ENCODE measurements at places on chromosomes 7 and 10. TPM values are rescaled to one million over a fixed set of nuclear protein-coding genes. Genes with fewer than 3 reads are reported as not detected.
A peak's percentile ranks its signal among the peaks of the same experiment; 100 is the strongest.

DNA sequence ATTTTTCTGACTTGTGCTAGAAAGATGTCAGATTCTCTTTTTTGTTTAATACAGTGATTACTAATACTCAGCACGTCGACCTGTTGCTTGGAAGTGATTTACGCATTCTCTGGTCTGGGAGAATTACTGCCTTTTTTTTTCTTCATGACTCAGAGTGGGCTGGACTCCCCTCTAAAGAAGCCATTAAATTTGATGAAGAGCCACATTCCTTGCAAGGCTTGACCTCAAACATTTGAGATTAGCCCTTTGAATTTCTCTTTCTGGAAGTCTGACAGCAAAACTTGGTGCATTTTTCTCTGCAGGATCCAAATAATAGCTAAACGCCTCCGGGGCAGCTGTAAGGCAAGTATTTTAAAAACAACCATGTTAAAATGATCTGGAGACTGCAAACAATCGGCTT lies 171.6 kb downstream of the GALNT17 start:
- no peak for DNase-seq

DNA sequence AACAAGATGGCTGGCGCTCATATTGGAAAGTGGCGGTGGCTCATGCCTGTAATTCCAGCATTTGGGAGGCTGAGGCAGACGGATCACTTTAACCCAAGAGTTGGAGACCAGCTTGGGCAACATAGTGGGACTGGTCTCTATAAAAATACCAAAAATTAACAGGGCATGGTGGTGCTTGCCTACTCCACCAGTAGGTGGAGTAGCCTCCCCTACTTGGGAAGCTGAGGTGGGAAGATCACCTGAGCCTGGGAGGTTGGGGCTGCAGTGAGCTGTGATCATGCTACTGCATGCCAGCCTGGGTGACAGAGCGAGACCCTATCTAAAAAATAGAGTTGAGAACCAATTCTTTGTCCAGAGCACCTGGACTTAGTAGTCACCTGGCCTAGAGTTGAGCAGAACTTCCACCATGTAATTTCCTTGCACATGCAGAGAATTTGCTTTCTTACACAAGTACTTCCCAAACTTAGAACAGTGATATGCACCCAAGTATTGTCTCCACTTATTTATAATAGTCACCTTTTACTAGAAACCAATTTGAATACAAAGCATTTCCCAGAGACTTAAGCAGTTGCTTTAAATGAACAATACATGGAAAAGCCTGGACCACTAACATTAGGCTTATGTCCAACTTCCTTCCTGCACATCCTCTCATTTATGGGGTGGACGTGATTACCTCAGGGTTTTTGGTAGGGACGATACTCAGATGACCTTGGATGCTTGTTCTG lies 15.9 kb downstream of the LAMB4 start:
- DNase-seq, result no peak

- no peak for DNase-seq
Measured at GRCh38 chr10:117948493-117948892, 98.2 kb downstream of the RAB11FIP2 start.

GRCh38 chr7:85713171-85713570 lies 526.3 kb upstream of the SEMA3D start:
- no peak for DNase-seq

DNA sequence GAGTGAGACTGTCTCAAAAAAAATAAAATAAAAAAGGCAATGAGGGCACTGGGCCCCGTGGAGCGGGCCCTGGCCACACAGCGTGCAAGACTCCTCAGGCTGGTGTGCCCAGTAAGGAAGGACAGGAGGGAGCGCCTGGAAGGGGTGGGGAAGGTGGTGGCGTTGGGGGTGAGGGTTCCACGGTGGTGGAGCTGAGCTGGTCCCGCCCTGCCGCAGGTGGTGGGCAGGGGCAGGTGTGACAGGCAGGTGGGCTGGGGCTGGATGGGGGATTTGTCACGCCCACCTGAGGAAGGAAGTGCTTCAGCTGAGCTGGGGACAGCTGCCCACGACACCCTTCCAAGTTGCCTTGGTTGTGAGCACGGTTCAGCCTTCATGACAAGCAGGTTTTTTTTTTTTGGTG lies 760 bp upstream of the PRAP1 start:
- no peak for DNase-seq

DNA sequence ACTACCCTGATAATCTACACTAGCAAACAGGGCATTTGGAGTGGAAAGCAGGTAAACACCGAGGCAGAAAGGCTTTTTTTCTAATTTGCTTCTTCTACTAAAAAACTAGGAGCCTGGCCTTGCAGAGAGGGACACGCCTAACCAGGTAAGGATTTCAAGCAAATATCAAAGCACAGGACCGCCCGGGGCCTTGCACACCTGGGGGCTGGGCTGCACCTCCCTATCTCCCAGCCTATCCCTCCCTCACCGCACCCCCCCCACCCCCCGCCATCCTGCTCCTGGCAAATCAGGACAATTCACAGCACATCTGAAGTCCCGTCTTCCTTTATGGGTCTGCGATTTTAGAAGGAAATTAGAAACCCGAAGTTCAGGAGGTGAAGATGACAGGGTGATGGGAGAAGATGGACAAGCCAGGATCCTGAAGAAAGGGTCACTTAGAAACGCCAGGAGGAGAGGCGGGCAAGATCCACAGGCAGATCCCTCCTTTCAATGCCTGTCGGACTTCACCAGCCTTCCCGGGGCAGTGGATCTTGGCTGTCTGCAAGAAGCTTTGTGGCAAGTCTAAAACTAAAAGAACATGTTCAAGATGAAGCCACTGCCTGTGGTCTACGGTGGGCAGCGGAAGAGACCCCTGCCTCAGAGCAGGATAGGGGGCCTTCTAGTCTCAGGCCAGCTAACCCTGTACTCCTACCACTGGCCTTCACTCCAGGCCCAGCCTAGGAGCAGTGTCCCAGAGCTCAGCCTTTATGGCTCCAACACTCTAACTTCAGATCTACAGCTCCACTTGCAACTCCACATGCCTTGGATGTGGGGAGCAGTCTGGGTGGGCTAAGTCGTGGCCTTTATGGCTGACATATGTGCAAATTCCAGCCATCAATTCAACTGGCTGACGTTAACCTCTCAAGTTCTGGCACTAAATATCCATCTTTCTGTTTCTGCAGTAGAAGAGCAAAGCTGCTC lies 43.9 kb downstream of the TNS3 start:
- no peak for DNase-seq

- no peak for DNase-seq
Measured at GRCh38 chr7:116877443-116878217, 15.2 kb downstream of the CAPZA2 start.

DNA sequence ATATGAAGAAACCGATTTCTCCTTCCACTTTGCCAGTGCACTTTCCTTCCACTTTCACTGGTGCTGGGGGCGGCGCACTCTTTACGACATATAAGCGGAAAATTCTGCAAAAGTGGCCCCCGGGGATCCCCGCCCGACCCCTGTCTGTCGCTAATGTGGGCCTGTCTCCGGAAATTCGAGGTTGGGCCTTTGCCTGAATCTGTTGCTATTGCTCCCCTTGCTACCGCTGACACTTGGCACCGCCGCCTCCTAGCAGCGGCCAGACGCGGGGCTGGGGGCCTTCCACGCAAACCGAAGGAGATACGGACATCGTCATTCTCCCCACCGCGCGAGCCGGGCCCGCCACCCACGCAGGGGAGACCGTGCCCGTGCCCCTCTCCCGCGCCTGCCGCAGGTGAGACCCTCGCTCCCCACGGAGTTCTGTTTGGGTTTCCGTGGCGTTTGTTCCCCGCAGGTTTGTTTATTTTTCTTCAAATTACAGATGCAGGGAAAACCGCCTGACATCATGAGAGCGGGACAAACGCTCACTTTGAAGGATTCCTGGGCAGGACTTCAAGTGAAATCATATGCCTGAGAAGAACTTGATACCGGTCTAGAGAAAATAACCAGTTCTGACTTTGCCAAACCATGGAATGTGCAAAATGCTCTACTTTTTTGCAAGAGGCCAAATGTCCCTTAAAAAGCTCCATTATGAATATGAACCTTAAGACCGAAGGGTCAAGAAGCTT lies 5.0 kb downstream of the TWIST1 start:
- DNase-seq, result no peak

GRCh38 chr10:45001381-45002148 lies 842 bp downstream of the ZNF22 start:
- peak; percentile 94 for DNase-seq

DNA sequence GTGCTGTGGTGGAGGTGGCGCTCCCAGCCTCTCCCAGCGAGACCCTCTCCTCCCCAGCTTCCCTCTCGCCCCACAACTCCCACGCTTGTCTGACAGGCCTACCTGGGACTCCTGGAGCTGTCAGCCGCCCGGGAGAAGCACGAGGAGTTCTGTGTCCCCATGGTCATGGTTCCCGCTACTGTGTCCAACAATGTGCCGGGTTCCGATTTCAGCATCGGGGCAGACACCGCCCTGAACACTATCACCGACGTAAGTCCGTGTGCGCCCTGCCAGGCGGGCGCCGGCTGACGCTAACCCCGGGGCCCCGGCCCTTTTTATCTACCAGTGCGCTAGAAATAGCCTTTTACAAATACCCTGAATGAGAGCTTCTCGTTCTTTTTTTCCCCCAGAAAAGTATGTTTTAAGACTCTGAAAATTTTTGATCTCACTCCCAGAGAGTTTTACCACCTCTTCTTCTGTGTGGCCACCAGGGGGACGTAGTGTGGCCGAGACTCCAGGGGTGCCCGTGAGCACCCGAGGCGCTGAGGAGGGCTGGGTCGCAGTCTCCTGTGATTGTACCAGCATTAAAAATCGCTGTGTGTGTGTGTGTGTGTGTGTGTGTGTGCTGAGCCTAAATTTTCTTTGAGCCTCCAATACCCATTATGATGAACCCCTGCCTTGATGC lies 52.6 kb downstream of the PFKP start:
- no peak for DNase-seq

- DNase-seq, result no peak
Measured at GRCh38 chr10:71795248-71795647, 21.9 kb upstream of the VSIR start.

GRCh38 chr7:144009361-144009760 lies 9.2 kb downstream of the OR6B1 start:
- no peak for DNase-seq

DNA sequence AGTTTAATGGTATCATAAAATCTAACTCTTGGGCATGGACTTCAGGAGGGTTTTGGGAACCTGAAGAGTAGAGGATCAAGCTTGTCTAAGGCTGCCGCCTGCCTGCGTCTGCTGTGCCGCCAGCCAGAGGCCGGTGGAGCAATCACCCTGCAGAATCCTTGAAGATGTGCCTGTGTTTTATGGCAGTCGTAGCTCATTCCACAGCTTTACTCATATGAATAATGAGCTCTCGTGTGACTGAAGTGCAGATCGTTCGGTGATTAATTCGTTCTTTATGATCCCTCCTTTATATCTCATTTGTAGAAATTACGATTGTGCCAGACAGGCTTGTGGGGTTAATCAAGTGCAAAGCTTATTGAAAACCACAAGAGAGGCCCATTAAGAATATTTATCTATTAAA lies 100.8 kb downstream of the ACTR3B start:
- DNase-seq, result no peak

- DNase-seq, result no peak
Measured at GRCh38 chr10:59382831-59383295, 20.5 kb upstream of the FAM13C start.

GRCh38 chr7:30403477-30403876 lies 75.1 kb downstream of the NOD1 start:
- DNase-seq, result peak; percentile 50

DNA sequence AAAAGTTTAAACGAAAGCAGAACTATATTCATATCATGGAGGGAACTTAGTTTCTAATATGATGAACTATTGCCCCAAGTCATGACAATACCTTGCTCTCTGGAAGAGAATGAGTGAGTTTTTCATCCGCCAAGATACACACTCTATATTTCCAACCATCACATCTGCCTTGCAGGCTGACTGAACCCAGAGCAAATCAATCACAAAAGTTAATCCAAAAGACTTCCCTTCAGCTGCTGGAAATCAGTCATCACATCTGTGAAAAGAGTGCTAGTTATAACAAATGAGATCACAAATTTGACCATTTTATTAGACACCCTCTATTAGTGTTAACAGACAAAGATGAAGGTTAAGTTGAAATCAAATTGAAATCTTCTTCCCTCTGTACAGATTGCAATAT lies 261.7 kb upstream of the PRKCQ start:
- DNase-seq, result no peak

DNA sequence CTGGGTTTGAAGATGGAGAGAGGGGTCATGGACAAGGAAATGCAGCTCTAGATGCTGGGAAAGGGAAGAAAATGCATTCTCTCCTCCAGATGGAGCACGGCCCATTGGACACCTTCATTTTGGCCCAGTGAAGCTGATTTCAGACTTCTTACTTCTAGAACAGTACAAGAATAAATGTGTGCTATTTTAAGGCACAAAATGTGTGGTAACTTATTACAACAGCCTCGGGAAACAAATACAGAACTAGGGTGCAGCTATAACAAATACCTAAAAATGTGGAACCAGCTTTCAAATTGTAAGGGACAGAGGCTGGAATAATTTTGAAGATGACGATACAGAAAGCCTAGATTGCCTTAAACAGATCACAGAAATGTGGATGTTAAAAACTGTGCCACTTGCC lies 54.1 kb downstream of the CYTH3 start:
- no peak for DNase-seq

DNA sequence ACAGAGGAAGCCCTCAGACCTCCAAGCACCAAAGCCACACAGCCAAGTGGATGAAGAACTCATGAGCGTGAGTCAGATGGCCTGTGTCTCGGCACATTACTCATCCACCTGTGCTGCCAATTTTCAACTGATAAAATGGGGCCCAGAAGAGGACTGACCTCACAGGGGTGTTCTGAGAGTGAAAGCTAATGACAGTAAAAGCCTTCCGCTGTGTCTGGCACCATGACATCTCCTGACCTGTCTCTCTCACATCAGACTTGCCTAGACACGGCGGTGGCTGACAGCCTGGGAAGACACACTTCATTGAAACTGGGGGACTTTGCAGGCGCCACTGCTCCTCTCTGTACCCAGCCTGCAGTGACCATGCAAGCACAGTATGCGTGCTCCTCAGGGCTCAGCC lies 8.3 kb upstream of the SLC18A3 start:
- no peak for DNase-seq

- no peak for DNase-seq
Measured at GRCh38 chr10:103776878-103777591, 78.3 kb downstream of the SH3PXD2A start.

- no peak for DNase-seq
Measured at GRCh38 chr10:9268176-9268575, 1213.7 kb downstream of the GATA3 start.

- no peak for DNase-seq
Measured at GRCh38 chr7:1531979-1532455, 1.5 kb downstream of the MAFK start.

GRCh38 chr7:108348913-108349312 lies 107.3 kb downstream of the NRCAM start:
- no peak for DNase-seq

DNA sequence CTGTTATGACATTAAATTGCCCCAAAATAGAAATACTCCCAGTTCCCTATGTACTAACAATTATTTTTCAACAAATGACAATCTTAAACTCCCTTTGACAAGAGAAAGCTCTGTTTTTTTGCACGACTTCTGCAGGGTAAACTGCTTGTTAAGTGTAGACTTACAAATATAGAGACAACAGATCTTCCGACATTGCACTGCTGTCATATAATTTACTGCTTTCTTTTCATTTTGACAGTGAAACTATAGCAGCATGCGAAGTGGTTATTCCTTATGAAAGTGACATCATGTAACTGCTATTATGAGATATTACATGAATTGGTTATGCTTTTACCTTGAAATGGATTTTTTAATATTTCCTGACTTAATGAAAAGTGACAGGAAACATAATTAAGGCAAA lies 659.9 kb downstream of the SDK1 start:
- DNase-seq, result no peak

Gene SEMA3A
- 18.0 TPM for total RNA-seq

Gene NCF1
- total RNA-seq, result 0.67 TPM

Gene TAC1
- 1.2 TPM for total RNA-seq

Gene ABCA13
- 13.3 TPM for total RNA-seq

Gene ZNF775
- 7.5 TPM for total RNA-seq

Gene ZNF680
- 83.6 TPM for total RNA-seq

Data from thyroid gland (tissue), 4 donors.